Mesenchymal stem cell (in vitro differentiated cells and primary cell): ENCODE measurements at places on chromosomes 16 and 17.

DNA sequence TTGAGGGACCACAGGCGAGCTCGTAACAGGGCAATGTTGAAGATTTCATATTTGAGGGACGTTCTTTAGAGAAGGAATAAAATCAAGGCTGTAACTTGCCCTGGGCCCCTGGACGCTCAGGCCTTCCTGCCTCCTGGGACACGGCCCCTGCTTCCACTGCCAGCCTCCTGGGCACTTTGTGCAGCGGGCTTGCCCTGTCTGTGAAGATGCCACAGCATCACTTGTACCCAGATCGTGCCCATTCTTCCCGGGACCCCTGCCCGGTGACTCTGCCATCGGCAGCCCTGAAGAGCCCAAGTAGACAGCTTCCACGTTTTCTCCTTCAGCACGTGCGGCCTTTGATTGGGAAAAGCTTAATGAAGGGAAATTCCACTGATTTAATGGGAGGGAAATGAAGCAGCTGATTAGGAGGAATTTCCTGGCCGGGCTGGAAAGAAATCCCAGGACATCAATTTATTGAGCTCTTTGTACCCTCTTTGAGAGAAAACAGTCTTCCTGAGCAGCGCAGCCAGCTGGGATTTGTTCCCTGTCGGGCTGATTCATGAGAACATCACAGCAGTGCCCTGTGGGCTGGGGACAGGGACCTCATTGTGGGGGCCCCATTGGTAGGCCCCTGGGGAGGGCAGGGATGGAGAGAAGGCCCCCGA, 71.5 kb downstream of the CRISPLD2 start:
- no peak for DNase-seq

DNA sequence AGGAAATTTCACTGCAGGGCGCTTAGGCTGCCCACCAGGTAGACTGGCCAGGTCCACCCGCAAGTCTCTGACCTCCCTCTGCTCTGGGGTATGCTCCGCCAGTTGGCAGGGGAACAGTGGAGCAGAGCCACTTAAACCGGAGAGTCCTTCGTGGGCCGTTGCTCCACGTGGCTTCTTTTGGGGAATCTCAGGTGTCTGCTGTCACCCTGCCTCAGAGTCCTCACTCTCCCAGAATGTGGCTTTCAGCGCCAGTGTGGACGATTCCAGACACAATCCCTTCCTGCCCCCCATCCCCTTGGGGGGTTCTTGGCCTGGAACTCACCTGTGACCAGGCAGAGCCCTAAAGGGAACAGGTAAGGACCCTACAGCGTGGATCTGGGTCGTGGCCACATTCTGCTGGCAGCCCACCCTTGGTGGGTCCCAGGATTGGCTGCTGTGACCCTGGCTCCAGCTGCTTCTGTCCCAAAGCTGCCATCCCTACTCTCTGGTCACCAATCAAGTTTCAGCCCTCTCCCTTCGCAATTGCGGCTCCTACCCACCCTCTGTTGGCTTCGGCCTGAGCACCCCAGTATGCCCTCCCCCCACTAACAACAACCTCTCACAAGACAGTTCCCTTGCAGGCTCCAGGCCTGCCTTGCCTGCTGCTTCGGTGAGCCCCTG, 22.2 kb downstream of the DHRS7C start:
- DNase-seq, result no peak

- DNase-seq, result no peak
Measured at GRCh38 chr17:66750781-66751543, 84.0 kb upstream of the CACNG5 start.

- DNase-seq, result no peak
Measured at GRCh38 chr17:17638467-17638866, 42.8 kb upstream of the RAI1 start.

- peak; percentile 43 for DNase-seq
Measured at GRCh38 chr16:87945351-87946042, 5.7 kb upstream of the BANP start.

DNA sequence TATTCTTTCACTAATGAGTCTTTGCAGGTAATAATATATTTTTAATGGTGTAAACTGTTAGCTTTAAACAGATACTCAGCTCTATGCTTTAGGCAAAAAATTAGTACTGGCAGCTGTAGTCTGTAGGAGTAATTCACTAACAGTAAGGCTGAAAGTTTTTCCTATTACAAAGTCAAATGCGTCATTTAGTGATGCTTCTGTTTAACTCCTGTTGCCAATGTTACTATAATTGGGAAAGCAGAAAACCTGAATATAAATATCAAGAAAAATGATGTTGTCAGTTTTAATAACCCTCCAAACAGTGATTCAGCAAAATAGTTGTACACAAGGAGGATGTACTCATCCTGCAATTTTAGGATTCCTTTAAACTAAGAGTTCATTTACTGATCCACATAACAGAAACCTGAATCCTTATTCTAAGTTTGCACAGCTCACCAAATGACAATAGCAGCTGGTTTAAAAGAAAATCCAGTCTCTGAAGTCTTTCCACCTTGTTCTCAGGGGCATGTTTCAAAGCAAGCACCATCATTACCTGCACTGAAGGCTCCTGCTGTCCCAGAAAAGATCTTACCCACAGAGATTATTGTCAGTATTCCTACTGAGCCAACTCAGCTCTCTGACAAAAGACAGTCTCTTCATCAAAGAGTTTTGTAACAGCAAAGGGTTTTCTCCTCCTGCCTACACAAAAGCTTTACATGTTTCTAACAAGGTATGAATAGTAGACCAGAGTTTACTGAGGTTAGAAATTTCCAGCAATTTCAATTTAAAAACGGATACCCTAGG, 4.2 kb downstream of the CDR2 start:
- DNase-seq, result peak; percentile 60

GRCh38 chr17:57425431-57425830, 169.1 kb downstream of the MSI2 start:
- DNase-seq, result peak; percentile 33

- no peak for DNase-seq
Measured at GRCh38 chr17:64260886-64261285, 2.2 kb downstream of the TEX2 start.

- no peak for DNase-seq
Measured at GRCh38 chr17:13176436-13176835, 158.6 kb upstream of the ELAC2 start.

DNA sequence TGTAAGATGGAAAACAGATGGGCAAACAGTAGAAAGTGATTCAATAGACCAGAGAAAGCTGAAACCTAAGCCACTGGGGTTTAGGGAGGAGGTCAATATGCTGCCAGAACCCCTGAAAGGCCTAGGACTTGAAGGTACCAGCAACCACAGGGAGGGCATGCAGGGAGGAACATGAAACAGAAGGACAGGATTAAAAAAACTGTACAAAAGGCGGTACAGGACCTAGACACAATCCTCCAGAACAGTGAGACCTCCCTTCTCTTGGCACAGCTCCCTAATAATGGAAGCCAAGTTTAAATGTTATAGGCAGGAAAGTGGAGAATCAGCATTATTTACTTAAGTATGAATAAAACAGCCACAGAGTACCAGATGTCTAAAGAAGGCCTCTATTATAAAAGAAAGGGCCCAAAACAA, 105.5 kb downstream of the SPAG9 start:
- no peak for DNase-seq

DNA sequence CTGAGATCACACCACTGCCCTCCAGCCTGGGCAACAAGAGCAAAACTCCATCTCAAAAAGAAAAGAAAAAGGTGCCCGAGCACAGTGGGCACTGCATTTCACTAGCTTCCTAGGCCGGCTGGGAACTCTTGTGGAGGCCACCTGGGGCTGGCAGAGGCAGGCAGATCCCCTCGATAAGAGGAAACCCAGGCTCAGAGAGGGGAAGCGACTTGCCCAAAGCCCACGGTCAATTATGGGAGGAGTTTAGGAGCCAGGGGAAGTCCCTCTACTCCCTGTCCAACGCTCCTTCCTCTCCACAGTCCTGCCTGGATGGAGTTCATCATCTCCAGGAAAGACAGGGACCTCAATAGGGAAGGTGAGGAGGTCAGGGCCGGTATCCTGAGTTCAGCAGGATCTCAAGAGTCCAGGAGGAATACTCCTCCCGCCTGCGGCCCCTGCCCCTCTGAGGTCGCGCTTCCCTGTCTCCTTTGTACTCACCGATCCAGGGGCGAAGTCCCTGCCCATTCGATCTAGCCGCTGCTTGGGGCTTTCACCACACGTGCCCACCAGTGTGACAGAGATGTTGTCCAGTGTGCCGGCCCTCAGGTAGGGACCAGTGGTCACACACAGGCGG, 841 bp downstream of the ALOXE3 start:
- DNase-seq, result no peak

- DNase-seq, result peak; percentile 18
Measured at GRCh38 chr16:21103941-21104860, 46.4 kb downstream of the DNAH3 start.

- DNase-seq, result no peak
Measured at GRCh38 chr17:31733326-31733725, 125.7 kb downstream of the COPRS start.

DNA sequence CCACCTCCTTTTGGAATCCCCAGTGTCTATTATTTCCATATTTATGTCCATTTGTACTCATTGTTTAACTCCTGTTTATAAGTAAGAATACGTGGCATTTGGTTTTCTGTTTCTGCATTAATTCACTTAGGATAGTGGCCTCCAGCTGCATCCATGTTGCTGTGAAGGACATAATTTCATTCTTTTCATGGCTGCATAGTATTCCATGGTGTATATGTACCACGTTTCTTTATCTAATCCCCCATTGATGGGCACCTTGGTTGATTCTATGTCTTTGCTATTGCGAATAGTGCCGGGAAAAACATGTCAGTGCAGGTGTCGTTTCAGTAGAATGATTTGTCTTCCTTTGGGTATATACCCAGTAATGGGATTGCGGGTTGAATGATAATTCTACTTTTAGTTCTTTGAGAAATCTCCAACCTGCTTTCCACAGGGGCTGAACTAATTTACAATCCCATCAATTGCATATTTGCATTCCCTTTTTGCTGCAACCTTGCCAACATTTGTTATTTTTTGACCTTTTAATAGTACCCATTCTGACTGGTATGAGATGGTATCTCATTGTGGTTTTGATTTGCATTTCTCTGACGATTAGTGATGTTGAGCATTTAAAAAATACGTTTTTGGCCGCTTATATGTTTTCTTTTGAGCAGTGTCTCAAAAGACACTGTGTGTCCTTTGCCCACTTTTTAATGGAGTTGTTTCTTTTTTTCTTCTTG, 373.2 kb upstream of the TNRC6C start:
- DNase-seq, result no peak

DNA sequence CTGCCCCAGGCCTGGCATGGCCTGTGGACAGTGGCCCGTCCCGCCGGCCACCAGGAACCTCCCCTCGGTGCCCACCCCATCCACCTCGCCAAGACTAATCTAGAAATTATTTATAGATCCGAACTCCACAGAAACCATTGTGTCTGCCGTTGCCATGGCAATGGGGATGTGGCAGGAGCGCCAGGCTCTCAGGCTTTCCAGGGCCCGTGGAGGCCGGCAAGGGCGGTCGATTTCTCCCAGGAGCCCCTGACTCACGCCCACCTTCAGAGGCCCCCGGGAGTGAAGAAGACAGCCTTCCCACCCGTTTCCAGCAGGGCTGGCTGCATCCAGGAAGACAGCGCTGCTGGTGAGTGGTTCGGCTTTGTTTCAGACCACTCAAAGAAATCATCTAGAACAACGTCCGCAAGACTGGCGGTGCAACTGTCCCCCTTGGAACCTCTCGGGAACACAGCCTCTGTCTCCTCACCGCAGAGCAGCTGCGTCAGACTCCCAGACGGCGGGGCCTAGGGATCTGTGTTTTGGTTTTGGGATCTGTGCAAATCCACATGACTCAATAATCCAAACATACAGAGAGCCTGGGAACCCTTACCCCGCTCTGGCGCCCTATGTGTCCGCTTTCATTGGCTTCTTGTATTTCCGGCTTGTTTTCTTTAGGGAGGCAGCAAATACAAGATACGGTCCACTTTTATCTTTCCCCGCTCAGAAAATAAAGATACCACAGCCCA, 48.5 kb upstream of the ZCCHC14 start:
- peak; percentile 50 for DNase-seq

DNA sequence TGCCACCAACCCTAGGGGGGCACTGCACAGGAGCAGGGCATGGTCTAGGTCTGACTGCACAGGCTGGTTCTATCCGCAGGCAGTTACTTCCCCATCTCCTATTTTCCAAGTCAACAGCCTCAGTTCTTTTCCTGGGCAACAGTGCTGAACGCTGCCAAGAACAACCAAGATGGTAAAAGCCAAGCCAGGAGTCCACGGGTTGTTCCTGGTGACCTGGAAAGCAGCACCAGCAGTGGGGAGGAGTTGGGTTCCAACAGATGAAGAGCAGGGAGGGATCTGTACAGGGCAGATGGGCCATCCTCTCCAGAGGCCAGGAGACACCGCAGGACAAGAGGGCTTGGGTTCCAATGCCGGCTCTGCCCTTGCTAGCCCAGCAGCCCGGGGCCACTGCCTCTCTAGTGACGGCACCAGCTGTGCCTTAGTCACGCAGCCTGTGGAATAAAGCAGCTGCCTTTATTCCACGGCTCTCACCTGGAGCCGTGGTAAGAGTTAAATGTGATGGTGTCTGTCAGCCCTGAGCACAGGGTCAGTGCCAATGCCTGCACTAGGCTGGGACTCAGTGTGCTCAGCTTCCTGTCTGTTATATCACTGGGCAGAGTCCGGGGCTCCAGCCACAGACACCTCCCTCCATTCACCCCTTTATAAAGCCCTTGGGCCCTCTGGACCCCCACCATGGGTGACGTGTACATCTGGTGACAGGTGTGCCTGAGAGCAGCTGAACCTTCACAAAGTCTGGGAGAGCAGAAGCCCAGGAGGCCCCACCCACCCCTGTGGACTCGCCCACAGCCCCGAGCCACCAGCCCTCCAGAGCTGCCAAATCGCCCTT, 44.9 kb downstream of the MARF1 start:
- DNase-seq, result no peak

DNA sequence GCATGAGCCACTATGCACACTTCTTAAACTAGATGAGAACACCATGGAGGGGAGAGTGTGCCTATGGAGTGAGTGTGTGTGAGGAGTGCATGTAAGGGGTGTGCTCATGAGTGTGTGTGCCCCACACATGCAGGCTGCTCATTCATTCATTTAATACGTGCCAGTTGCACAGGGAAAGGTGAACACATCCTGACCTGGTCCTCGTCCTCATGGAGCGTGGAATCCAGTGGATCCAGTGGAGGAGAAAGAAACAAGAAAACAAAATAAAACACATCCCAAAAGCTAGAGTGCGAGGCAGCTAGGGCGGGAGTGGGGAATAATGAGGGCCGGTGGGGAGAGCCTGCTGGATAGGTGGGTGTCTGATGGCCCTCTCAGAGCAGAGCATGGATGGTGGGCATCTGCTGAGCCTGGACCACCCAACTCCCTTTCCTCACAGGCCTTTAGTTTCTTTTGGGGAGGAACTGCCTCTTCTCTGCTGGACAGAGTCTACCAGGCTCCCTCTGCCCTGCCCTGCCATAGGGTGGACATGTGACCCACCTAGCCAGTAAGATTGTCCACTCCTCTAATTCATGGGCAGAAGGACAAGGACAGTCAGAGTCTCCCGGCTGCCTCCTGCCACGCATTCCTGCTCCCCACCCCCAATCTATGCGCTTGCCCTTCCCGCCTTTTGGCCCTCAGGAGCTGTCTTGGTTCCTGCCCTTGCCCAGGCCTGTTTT, 204.3 kb downstream of the RAB11FIP4 start:
- DNase-seq, result no peak

GRCh38 chr17:28413804-28414203, 7.8 kb upstream of the SLC46A1 start:
- DNase-seq, result no peak
